Aorta (tissue), 5 donors: ENCODE measurements at places on chromosomes 16 and 17.

- no peak overlapping the region for H3K4me3 ChIP-seq
- H3K27me3 ChIP-seq = no peaks in the 10 kb centered on the region
- H3K36me3 ChIP-seq = no peaks in the 10 kb centered on the region
These were observed 8.9 kb downstream of the RHBDF2 start for GRCh38 chr17:76492123-76492988.

DNA sequence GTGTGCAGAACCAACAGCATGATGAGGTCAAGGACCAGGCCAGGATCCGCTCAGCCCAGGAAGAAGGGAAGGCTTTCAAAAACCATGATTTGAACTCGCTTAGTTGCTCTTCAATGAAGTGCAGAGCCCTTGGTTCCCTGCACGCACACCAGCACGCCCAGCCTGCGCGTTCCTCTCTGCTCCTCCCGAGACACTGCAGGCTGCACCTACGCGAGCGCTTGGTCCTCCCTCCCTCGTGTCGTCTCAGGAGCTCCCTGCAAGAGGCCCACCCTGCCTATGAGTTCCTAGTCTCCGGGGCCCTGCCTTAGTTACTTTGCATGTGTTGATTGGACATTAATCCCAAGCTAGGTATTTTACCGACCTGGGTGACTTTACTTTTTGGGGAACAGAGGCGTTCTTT, 132.9 kb upstream of the TNRC6C start:
- H3K4me1 ChIP-seq = no peaks in the 10 kb centered on the region
- no peak for DNase-seq
- no peak overlapping the region for H3K4me3 ChIP-seq

- no peaks in the 10 kb centered on the region for H3K4me1 ChIP-seq
- no peak overlapping the region for H3K27ac ChIP-seq
- H3K4me3 ChIP-seq = no peak overlapping the region
- no peaks in the 10 kb centered on the region for H3K36me3 ChIP-seq
- DNase-seq = no peak
These were observed 78.4 kb downstream of the ZNF778 start for GRCh38 chr16:89295915-89296314.

DNA sequence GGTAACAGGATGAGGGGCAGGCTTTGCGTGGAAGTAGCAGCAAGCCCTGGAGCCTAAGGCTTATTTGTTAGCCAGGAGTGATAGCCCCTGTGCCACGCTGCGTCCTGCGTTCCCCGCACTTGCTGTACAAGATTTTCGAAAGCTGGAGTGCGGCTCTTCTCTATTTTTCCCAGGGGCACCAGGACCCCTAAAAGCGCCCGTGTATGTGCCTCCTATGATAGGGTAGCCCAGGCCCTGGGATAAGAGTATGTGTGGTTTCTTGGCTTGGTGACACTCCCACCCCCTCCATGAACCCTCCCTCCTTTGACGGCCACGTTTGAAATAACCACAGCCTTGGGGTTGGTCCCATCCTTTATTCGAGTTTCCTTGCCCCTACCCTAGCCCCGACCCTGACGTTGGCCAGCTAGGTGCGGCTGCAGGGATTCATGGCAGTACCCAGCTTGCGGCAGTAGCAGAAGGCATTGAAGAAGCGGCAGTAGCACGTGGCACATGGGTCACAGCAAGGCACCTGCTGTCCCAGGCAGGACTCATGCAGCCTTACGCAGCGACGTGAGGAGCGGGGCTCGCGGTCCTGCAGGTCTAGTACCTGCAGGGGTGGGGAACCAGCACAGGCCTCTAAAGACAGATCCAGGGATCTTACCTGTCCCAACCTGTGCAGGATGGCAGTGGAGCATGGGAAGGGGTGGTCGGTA, 968 bp downstream of the AGRP start:
- no peaks in the 10 kb centered on the region for H3K4me1 ChIP-seq
- no peak overlapping the region for H3K27ac ChIP-seq
- DNase-seq = no peak
- no peaks in the 10 kb centered on the region for H3K36me3 ChIP-seq

DNA sequence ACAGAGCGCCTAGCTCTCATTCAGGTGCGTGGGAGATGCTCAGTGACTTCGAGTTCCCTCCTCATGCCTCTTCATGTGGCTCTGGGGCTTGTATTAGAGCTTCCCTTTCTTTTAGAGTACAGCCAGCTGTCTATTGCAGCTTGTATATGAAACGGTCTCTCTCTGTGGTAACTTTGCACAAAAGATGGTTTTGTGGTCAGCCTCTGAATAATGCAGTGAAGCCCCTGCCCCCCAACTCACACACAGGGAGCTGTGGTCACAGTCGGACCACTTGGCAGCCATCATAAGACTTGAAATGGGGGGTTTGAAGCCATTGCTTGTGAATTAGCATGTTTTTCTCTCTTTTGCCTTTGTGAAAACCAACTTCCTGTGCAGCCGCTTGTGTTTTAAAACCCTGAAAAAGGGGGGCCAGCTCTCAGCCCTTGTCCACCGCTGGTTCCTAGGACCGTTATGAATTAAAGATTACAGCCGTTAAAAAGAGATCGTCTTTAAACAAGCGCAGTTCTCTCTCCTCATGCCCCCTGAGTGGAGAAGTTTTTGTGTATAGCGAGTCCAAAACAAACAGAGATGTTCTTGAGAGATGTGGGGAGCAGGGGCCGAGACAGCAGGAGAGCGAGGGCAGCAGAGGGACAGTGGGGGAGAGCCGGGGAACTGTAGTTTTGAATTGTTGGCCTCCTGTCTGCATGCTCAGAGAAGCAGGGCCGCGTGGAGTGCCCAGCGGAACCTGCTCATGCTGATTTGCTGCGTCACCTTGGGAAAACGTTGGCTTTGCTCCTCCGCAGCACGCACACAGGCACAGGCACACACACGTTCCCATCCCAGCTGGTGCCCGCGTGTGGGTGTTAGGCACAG, 199.0 kb downstream of the MSI2 start:
- H3K27ac ChIP-seq = no peak overlapping the region
- H3K4me1 ChIP-seq = no peaks in the 10 kb centered on the region
- H3K4me3 ChIP-seq = no peak overlapping the region

GRCh38 chr17:78678222-78678557, 101.0 kb upstream of the DNAH17 start:
- H3K4me3 ChIP-seq = no peak overlapping the region
- no peak overlapping the region for H3K27ac ChIP-seq
- no peak for DNase-seq
- no peaks in the 10 kb centered on the region for H3K27me3 ChIP-seq
- no peaks in the 10 kb centered on the region for H3K36me3 ChIP-seq
- no peaks in the 10 kb centered on the region for H3K4me1 ChIP-seq

- H3K4me3 ChIP-seq = no peak overlapping the region
- no peaks in the 10 kb centered on the region for H3K36me3 ChIP-seq
- H3K27me3 ChIP-seq = no peaks in the 10 kb centered on the region
- no peaks in the 10 kb centered on the region for H3K4me1 ChIP-seq
These were observed 4.6 kb upstream of the STAT3 start for GRCh38 chr17:42392692-42393415.

DNA sequence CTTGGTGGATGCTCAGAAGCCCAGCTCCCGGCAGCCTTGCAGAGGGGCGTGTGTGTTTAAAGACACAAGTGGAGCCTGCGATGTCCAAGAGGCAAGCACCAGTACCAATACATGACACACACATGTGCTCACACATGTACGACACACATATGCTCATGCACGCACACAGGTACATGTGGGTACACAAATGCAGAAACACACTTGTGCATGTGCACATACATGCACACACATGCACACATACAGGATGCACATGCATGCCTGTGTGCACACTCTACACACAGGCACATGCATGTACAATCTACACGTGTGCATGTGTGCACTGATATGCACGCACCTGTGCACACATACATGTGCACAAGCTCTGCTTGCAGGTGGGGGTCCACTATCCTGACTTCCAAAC, 10.8 kb downstream of the RBFOX3 start:
- no peaks in the 10 kb centered on the region for H3K4me1 ChIP-seq
- H3K27ac ChIP-seq = no peak overlapping the region
- H3K27me3 ChIP-seq = no peaks in the 10 kb centered on the region
- no peaks in the 10 kb centered on the region for H3K36me3 ChIP-seq
- H3K4me3 ChIP-seq = no peak overlapping the region

GRCh38 chr17:20925954-20926353, 116.9 kb downstream of the USP22 start:
- DNase-seq = no peak
- H3K36me3 ChIP-seq = no peaks in the 10 kb centered on the region
- no peaks in the 10 kb centered on the region for H3K4me1 ChIP-seq
- H3K27ac ChIP-seq = no peak overlapping the region
- H3K27me3 ChIP-seq = no peaks in the 10 kb centered on the region
- H3K4me3 ChIP-seq = no peak overlapping the region

GRCh38 chr16:53503991-53504663, 1.1 kb upstream of the AKTIP start:
- H3K4me3 ChIP-seq = peak overlapping the region; percentile 62
- no peaks in the 10 kb centered on the region for H3K36me3 ChIP-seq
- H3K4me1 ChIP-seq = no peaks in the 10 kb centered on the region
- H3K27ac ChIP-seq = peak overlapping the region; percentile 78

DNA sequence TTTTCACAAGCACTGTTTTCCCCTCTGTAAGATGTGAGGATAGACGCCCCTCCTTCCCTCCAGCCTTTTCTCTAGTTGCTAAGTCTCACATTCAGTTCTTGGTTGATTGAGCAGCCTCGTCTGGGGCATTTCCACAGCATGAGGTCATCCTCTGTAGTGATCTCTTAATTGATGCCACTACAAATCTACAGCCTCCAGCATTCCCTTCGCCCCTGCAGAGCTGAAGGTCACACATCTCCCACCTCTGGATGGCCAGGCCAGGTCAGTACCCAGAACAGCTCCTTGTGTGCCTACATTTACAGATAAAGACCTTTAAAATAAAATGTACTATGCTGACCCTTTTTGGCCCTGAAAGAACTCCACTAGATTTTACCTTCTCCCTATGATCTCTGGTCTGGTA, 32.5 kb upstream of the CDH11 start:
- no peak for DNase-seq
- H3K36me3 ChIP-seq = no peaks in the 10 kb centered on the region
- H3K4me3 ChIP-seq = no peak overlapping the region
- H3K27ac ChIP-seq = no peak overlapping the region
- H3K4me1 ChIP-seq = no peaks in the 10 kb centered on the region
- H3K27me3 ChIP-seq = no peaks in the 10 kb centered on the region

- H3K27me3 ChIP-seq = no peaks in the 10 kb centered on the region
- H3K27ac ChIP-seq = no peak overlapping the region
- no peaks in the 10 kb centered on the region for H3K36me3 ChIP-seq
- no peak for DNase-seq
These were observed 199.3 kb downstream of the NTN1 start for GRCh38 chr17:9220398-9221146.

DNA sequence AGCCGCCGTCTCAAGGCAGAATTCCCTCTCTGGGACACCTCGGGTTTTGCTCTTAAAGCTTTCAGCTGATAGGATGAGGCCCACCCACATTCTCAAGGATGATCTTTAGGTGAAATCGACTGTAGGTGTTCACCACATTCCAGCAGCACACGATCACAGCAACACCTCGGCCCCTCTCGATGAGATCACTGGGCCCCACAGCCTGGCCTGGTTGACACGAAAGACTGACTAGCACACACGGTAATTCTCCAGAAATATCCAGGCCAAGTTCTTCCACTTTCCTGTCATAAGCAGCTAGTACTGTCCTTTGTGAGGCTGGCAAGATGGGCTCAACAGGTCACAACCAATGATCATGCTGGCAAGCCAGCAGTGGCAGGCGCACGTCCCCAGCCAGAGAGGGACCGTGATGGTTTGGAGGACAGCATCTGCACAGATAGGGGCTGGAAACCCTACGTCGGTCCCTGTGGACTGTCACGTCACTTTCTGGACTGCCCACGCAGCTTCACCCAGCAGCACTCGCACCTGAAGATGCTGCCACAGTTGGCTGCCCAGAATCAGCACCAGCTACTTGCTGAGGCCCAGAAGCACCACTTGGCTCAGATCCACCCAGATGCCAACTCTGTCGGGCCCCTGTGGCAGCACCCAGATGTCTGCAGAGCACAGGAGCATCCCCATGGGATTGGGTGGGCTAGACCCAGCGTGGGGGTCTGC, 17.4 kb downstream of the TMC6 start:
- no peak overlapping the region for H3K4me3 ChIP-seq
- H3K27ac ChIP-seq = no peak overlapping the region
- H3K4me1 ChIP-seq = no peaks in the 10 kb centered on the region

GRCh38 chr16:81863630-81864352, 84.7 kb downstream of the PLCG2 start:
- H3K27me3 ChIP-seq = no peaks in the 10 kb centered on the region
- DNase-seq = no peak
- no peaks in the 10 kb centered on the region for H3K36me3 ChIP-seq
- no peak overlapping the region for H3K4me3 ChIP-seq
- H3K27ac ChIP-seq = no peak overlapping the region

DNA sequence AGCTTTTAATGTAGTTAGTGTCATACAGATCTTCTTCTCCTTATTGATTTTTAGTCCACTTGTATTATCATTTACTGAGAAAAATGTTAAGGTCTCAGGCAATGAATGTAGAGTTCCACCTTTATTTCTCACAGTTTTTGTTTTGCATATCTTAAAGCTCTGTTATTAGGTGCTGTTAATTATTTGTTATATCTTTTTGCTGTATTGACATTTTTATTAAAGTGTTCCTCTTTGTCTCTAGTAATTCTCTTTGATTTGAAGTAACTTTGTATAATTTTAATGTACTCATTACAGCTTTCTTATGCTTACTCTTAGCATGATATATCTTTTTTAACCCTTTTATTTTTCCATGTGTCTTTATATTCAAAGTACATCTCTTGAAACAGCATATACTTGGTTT, 22.4 kb upstream of the USP43 start:
- no peak overlapping the region for H3K27ac ChIP-seq
- no peak for DNase-seq
- no peaks in the 10 kb centered on the region for H3K36me3 ChIP-seq
- H3K4me3 ChIP-seq = no peak overlapping the region
- no peaks in the 10 kb centered on the region for H3K27me3 ChIP-seq

DNA sequence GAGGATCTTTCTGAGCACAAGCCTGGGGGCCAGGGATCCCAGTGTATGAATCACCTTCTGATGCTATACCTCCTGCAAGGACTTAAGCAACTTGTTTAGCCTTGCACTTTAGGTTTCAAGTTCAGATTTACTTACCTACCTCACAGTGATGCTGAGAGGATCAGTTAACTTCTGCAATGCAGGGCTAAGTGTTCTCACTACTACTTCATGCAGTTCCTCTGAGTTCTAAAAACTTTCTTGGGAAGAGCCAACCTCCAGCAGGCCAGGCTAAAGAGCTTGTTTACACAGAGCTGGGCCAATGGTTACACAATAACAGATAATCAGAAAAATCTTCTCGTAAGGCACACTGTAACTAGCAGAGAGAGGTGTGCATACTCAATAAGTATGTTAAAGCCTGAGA, 13.0 kb downstream of the VEZF1 start:
- no peak overlapping the region for H3K4me3 ChIP-seq
- H3K4me1 ChIP-seq = no peaks in the 10 kb centered on the region
- H3K27ac ChIP-seq = no peak overlapping the region
- no peak for DNase-seq

- no peaks in the 10 kb centered on the region for H3K27me3 ChIP-seq
- DNase-seq = no peak
- H3K4me3 ChIP-seq = no peak overlapping the region
These were observed 173.8 kb upstream of the IRX3 start for GRCh38 chr16:54460263-54460860.

GRCh38 chr17:79393358-79394052, 217.3 kb downstream of the RBFOX3 start:
- DNase-seq = peak; percentile 95
- no peaks in the 10 kb centered on the region for H3K36me3 ChIP-seq
- H3K27me3 ChIP-seq = no peaks in the 10 kb centered on the region
- H3K4me1 ChIP-seq = no peaks in the 10 kb centered on the region
- H3K27ac ChIP-seq = no peak overlapping the region
